ENCODE measurements at places on chromosomes 13 and 19.

DNA sequence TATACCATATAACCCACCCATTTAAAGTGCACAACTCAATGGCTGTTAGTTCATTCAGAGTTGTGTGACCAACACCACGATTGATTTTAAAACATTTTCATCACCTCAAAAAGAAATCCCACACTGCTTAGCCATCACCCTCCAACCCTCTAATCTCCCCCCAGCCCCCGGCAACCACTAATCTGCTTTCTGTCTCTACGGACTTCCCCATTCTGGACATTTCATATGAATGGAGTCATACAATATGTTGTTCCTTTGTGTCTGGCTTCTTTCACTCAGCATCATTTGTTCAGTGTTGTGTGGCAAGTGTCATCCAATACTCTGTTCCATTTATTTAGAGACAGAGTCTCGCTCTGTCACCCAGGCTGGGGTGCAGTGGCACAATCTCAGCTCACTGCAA, 4.0 kb upstream of the PNMA8B start:
- no peak for DNase-seq

GRCh38 chr13:39561971-39562370, 41.0 kb downstream of the LHFPL6 start:
- DNase-seq: no peak

DNA sequence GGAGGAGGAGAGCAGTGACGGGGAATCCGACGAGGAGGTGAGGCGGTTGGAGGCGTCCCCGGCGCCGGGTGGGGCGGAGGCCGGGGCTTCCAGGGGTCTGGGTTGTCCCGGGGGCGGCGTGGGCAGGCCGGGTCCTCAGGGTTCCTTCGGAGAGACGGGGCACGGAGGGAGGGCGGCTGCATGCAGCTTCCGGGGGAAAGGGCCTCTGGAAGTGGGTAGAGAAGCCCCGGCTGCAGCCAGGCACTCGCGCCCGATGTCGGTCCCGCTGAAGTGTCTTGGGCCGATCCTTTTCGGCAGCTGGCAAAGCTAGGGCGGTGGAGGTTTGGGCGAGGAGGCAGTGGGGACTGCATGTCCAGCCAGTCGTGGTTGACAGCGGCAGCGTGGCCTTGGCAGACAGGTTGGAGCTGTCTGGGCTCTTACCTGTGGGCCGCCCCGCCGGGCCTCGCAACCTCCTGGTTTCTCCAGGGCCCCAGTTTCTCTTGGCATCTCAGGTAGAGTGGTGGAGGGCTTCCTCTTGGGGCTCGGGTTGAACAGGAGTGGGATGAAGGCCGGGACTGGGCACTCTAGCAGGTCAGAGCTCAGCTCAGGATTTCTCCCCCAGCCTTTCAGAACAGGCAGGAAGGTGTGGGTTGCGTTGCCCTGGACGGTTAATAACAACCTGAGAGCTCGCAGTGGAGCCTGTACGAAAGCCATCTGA, 690 bp downstream of the KMT2B start:
- DNase-seq: no peak

DNA sequence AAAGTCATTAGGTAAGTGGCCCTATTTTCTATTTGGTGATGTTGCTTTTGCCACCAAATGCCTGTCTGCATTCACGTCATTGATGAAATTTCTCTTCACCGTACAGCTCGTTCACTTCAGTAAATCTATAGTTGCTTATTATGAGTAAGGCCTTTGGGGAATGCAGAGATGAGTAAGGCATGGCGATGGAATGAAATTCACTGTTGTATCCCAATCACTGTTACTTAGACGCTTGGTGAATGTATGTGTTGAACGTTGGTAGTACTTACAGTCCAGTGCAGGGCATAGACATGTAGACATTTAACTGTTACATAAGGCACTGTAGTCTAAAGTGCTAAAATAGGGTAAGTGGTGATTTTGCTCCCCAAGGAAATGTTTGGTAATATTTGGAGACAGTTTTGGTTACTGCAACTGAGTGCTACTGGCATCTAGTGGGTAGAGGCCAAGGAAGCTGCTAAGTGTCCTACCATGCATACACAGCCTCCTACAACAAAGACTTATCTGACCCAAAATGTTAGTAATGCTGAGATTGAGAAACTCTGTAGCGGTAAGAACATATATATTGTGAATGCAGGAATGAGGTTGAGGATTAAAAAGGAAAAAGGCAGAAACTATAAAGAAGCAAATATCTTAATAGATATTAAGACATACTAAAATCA, 5.8 kb downstream of the AKAP11 start:
- DNase-seq: no peak

- no peak for DNase-seq
Observed at GRCh38 chr19:3121821-3122511, 13.9 kb upstream of the GNA15 start.

GRCh38 chr19:4347521-4347920, 4.2 kb downstream of the MPND start:
- DNase-seq: no peak

- no peak for DNase-seq
Observed at GRCh38 chr13:37113534-37113933, 8.1 kb upstream of the CSNK1A1L start.

DNA sequence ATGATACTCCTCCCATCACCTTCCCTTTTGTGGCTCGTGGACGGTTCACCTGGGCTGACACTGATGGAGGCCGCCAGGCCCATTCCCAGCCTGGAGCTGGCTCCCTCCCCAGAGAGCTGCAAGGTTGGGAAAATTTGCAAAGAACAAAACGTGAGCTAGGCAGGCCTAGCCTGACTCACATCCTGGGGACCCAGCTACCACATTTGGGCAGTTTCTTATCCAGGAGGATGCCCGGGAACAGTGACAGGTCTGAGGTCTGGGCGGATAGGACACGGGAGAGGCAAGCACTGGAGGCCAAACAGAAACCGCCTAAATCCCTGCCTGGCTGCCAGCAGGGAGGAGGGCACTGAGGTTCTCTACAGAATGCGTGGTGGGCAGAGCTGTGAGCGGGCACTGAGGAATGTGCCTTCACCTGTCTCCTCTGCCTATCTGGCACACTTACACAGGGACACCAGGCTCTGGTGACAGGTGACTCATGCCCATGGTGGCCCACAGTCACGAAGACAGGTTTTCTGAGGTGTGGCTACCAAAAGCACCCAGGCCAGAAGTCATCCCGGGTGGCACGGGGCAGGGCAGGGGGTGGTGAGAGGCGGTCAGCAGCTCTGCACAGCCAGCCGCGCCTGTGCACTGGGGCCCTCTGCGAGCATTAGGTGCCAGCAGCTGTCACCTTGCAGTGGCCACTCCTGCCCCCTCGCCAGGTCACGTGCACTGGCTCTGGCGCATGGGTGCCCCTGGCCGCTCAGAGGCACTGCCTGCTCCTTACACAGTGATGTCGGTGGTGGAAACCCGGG, 23.2 kb downstream of the SH3GL1 start:
- DNase-seq: peak; percentile 30

GRCh38 chr19:11833541-11833940, 15.0 kb upstream of the ZNF439 start:
- no peak for DNase-seq

- no peak for DNase-seq
Observed at GRCh38 chr13:114161644-114162532, 17.2 kb upstream of the CFAP97D2 start.

GRCh38 chr13:79896851-79897250, 415.9 kb downstream of the NDFIP2 start:
- DNase-seq: no peak

GRCh38 chr19:46287585-46287984, 9.3 kb upstream of the HIF3A start:
- no peak for DNase-seq

DNA sequence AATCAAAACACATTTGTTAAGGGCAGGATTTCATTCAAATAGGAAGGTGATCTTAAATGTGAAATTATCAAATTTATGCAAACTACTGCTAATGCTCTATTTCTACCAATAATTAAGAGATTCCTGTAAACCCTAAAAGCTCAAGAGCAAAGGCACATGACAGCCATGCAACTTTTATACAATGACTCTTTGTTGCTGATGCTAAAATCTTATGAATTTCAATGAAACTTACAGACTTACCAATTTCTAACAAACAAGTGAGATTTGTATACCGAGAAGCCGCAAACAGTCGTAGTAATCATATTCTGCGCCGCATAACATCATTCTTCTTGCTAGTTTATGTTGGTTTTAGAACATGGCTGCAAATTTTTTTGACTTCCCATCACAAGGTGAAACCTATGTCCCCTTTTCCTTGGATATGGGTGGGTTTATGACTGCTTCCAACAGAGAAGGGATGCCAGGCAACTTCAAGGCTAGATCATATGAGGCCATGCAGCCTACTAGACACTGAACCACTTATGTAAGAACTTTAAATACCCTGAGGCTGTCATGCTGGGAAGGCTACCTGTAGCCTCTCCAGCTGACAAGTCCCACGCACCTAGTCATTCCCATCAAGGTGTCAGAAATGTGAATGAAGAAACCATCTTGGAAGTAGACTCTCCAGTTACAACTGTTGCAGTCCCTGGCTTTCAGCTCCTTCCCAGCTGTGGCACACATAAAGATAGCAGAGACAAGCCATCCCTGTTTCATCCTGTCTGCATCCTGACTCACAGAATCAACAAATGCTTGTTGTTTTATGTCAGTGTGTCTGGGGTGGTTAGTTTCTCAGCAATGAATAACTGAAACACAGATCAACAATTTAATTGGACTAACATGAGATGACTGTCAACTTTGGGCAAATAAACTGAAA, 42.0 kb downstream of the LNX2 start:
- DNase-seq: peak; percentile 85

DNA sequence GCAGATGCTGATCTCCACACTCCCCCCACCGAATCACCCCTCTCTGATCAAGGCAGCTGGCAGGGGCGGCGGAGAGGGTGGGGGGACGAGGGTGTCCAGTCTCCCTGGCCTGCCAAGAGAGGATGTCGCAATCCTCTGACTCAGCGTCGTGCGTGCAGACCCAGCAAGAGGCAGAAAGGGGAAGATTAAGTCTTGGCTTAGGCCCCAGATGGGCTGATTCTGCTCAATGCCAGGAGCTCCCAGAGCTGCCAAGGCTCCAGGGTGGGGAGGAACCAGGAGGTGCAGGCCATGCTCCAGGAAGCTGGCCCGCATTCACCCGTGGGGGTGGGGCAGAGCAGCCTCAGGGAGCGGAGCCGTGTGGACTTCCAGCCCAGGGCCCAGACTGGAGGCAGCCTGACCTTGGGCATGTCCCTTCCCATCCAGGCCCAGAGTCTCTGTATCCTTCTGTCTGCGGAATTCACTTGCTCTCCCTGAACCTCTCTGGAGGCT, 6.6 kb upstream of the BCL3 start:
- DNase-seq: peak; percentile 98

DNA sequence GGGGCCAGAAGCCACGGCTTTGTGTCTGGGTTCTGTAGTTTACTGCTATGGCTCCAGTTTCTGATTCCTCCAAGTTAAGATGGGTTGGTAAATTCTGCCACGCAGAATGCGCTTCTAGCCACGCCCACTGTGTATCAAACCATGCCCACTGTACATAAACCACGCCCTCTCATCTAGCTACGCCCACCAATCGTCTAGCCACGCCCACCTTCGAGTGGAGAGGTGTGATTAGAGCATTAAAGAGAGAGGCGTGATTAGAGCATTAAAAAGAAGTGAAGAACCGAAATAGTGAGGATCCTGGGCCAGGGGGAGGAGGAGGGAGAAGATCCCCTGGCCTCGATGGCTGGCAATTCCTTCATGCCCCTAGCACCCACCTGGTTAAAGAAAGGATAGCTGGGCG, 43.7 kb upstream of the ADGRE5 start:
- peak; percentile 23 for DNase-seq

DNA sequence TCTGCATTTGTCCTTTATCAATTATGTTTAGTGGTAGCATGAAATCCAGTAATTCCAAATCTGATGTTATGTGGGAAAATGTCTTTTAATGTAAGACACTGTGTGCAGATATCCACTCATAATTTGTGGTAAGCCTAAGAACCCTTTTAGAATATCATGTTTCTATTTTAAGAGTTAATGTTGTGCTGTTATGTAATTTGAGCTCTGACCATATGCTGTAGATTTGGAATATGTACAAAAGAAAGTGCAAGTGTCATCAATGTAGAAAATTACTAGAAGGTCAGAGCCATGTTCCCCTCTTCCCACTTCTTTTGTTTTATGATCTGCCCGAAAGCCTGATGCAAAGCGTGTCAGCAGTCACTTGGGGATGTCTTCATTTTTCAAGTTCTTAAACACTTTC, 44.5 kb downstream of the SCEL start:
- DNase-seq: no peak

DNA sequence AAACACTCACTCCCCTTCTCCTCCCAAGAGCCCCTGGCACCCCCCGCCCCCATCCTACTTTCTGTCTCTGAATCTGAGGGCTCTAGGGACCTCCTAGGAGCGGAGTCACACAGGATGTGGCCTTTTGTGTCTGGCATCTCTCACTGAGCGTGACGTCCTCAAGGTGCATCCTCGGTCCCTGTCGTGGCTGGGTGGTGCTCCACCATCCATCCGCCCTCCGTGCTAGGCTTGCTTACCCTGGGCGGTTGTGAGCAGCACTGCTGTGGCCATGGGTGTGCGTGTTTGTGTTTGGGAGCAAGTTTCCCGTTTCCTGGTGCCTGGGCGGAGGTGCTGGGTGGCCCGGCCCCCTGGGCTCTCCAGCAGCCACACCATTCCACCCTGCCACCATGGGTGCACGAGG, 12.2 kb downstream of the PLEKHJ1 start:
- no peak for DNase-seq

DNA sequence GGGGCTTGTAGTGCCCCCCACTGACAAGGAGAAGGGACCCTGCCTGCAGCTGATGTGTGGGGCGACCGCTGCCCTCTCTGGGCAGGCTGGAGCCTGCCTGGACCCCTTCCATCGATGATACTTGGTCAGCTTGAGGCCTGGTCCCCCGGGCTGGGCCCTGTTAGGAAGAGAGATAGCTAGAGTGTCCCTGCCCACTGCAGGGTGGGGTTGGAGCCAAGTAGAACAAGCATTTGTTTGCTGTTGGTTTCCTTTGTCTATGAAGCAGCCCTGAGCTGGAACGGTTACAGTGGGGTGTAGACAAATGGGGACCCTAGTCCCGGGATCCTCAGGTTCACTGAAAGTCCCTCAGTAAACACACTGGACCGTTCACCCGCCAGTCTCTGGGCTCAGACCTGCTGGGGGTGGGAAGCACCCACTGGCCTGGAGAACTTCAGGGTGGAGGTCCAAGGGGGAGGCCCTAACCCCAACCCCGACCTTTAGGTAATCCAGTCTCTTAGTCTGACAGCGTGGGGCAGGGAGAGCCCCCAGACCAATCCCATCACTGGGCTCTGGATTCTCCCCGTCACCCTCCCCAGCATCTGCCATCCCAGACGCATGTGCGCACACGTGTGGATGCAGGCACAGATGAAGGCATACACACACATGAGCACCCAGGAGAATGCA, 204.8 kb upstream of the ZNF536 start:
- no peak for DNase-seq

GRCh38 chr13:41017159-41017558, 2.0 kb downstream of the ELF1 start:
- no peak for DNase-seq
